ENCODE measurements at places on chromosomes 11 and 22.

DNA sequence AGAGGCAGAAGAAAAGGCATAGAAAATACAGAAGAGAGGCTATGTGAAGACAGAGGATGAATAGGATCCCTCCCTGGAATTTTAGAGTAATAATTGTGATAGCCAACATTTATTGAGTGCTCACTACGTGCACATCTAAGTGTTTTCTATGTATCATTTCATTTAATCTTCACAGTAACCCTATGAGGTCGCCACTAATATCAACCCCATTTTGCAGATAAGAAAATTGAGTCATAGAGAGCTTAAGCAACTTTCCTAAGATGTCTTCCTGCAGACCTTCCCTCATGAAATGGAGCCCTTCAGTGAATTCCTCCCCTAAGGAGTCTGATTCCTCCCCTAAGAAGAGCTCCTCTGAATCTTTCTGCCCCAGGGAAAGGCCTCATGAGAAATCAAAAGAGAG lies 38.1 kb downstream of the RRP8 start:
- no peak for DNase-seq

GRCh38 chr11:103792981-103793468 lies 243.4 kb upstream of the DDI1 start:
- DNase-seq, result no peak

GRCh38 chr11:22920939-22921565 lies 60.8 kb upstream of the CCDC179 start:
- peak; percentile 8 for DNase-seq

- DNase-seq, result no peak
Observed at GRCh38 chr11:46555267-46556054, 38.4 kb downstream of the AMBRA1 start.

DNA sequence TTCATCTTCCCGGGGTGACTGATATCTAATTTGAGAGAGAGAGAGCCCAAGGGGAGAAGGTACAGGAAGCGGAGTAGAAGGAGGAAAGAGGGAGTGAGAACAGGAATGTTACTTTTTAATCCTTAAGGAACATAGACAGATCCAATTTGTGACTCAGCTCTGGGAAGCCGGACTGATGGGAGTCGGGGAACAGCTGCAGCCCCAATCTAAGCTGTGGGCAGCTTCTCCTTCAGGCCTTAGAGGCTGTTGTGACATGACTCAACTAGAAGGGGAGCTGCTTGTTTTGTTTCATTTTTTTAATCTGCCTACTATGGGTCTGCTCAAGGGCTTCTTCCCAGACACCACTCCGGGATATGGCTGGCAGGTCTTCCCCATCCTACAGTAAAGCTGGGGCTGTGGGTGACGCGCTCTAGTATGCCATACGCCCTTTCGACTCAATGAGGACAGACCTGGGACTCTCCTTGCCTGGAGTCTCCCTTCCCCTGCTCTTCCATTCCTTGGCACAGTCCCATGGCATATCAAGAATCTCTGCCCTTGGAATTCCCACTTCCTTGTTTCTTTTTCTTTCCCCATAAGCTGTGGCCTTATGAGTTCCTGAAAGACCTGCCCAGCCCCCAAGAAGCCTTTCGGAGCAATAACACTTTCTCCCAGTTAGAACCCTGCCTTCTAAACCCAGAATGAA lies 103.3 kb upstream of the AKIP1 start:
- DNase-seq, result no peak
